ENCODE measurements at places on chromosomes 4 and X. TPM values are rescaled to one million over a fixed set of nuclear protein-coding genes. Genes with fewer than 3 reads are reported as not detected.

DNA sequence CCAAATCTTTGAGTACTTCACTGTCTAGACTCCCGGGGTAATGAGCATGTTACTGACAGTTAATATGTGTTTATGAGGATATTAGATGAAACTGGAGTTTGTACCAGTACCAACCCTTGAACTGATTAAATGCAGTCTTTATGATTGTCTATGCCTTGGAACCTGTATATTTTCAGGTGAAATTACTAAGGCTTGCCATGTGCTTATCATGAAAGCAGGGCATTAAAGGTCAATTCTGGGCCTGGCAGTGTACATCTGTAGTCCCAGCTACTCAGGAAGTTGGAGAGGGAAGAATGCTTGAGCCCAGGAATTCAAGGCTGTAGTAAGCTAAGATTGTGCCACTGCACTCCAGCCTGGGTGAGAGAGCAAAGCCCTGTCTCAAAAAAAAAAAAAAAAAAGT is 27.6 kb downstream of the PHEX start:
- no peak for DNase-seq

DNA sequence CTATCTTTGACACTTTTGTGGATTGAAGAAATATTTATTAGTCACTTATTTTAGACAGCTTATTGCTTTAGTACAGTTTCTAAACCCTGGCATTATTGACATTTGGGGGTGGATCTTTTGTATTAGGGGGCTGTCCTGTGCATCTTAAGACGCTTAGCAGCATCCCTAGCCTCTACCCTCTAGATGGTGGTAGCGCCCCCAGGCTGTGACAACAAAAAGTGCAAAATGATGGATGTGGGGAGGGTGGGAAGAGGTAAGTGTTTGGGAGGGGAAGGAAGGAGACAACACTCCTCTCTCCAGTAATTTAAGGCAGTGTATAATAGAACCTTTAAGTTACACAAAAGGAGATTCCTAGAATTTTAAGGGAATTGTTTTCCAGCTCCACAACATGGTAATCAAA is 1210.6 kb downstream of the C4orf33 start:
- DNase-seq, result no peak

- DNase-seq, result no peak
Measured at GRCh38 chrX:29090811-29091210, 503.6 kb downstream of the IL1RAPL1 start.

DNA sequence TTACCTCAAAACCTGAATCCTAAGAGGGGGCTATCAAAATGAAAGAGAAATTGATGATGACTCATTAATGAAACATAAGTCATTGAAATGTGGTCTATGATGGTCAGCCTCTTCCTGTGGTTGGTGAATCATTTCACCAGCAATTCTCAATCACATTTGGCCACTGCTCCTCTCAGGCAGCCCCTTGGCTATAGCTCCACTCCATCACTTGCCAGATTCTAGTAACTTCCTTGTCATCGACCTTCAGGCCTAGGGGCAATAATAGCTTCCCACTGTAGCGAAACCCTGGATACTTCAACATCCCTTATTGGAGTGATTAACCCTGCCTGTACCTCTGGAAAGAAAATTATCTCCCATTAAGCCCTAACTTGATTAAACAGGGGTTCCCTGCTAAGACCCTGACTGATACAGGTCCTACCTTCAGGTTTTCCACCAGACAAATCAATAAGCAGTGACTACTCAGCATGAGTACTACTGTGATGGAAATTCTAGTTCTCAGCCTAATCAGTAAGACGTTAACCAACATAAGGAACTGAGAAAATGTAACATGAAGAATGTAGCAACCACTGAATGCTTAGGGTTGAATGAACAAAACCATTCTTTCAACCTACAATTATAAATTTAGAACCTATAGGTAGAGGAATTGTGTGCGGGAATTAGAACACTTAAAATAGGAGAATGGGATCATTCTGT is 30.4 kb downstream of the ADH7 start:
- DNase-seq, result peak; percentile 38

DNA sequence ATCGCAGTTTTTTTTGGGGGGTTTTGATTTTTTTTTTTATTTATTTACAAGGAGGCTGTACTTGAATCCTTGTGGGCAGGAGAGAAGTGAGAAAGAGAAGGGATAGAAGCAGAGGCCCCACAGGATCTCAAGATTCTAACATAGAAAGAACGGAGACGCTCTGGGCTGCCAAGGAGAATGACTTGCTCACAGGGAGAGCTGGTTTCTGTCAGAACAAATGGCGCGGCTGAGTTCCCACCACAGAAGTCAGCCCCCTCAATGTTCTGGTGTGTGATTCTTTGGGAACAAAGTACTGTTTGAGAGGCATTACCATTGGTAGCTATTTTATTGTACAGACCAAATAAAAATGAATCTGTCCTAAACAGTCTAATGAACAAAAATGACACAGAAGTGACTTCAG is 80.6 kb downstream of the ATXN3L start:
- no peak for DNase-seq

DNA sequence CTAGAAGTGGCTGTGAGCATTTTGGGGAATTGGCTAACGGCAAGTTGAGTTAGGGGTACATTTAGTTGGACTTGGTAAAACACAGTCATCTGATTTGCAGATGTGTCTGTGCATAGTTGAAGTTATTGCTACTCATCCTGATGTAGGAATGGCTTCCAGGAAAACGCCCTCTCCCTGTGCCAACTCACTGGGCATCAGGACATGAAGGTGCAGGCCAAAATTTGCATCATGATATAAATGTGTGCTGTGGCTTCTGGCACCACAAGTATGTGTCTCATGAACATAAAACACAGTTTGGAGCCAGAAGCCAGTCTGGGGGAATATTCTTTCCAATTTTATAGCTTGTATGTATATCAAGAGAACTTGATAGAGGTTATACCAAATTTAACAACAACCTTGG is 54.2 kb upstream of the CBR4 start:
- DNase-seq, result no peak

- no peak for DNase-seq
Measured at GRCh38 chrX:107576392-107576791, 51.9 kb upstream of the PRPS1 start.

DNA sequence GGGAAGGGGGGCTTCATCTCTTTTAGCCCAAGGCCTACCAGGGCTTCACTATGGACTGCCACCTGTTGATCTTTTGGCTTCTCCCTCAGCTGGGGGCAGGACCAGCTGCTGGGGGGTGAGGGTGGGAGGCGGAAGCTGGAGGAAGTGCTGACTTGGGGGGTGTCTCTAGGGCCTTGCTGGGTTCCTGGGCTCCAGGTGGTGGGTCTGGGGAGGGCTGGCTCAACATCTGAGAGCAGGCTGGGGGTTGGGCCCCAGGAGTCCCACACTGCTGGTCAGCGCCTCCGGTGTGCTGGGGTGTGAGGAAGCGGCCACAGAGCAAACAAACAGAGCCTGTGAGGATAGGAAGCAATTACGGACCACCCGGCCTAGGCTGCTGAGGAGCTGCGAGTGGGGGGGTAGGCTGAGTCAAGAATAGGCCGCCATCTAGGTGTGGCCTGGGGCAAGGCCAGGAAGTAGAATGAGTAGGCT is 85.7 kb downstream of the EFNB1 start:
- no peak for DNase-seq

DNA sequence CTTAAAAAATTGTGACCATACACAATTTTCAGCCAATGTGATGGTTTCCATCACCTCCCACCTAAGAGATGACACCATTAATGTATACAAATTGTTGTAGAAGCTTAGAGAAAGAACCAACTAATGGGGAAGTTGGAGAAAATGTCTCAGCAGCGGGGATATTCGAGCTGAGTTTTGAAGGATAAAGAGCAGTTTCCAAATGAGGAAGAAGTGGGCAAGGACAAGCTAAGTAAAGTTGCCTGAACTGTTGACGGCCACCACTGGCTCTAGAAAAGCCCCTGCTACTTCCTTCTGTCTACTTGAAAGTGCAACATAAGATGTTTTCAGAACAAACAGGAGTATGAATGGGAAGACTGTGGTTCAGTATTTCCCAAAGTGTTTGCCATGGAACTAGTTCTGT is 92.0 kb downstream of the CHRNA9 start:
- DNase-seq, result no peak

DNA sequence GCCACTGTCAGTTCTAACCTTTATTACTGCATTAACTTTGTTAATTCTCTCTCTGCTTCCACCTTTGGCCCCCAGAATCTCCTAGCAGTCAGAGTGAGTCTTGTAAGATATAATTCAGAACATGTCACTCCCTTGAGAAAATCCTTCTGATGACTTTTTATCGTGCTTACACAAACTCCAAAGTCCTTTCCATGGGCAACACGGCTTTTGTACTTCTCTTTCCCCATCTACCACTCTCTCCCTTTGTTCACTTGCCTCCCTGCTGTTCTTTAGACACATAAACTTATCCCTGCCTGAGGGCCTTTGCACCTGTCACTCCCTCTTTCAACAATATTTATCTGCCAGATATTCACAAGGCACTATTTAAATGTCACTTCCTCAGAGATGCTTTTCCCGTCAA is 64.8 kb downstream of the MAOB start:
- DNase-seq, result no peak

The SPATA4 gene
- total RNA-seq, result not detected

The FAM149A gene
- total RNA-seq, result 45.5 TPM

The CXCL11 gene
- 38.4 TPM for total RNA-seq

The F8A3 gene
- total RNA-seq, result 15.7 TPM

The SORCS2 gene
- not detected for total RNA-seq

The ETDA gene
- total RNA-seq, result not detected

The CLGN gene
- total RNA-seq, result 2.1 TPM
